Thoracic aorta endothelial cell (primary cell): ENCODE measurements at places on chromosomes 11 and 22. TPM values are rescaled to one million over a fixed set of nuclear protein-coding genes. Genes with fewer than 3 reads are reported as not detected.

Gene ADAMTS15
- total RNA-seq: 0.07 and 0.13 TPM in 2 replicates

Gene CALCA
- total RNA-seq: not detected in 2 replicates

Gene LSP1
- 0.27 TPM in 1 of 2 replicates, not detected in the other for total RNA-seq

Gene FAM227A
- 1.1 and 1.5 TPM in 2 replicates for total RNA-seq

Gene SLC17A6
- not detected in 2 replicates for total RNA-seq

Gene ANO1
- 0.27 TPM in 1 of 2 replicates, not detected in the other for total RNA-seq

Gene MS4A6E
- not detected in 2 replicates for total RNA-seq

Gene CNTF
- 3.3 and 4.0 TPM in 2 replicates for total RNA-seq

Gene C11orf42
- not detected in 2 replicates for total RNA-seq

Gene SMTNL1
- total RNA-seq: not detected in 2 replicates

Gene MB
- not detected in 2 replicates for total RNA-seq

Gene CNIH2
- 0.13 and 0.14 TPM in 2 replicates for total RNA-seq

Gene OR51E1
- not detected in 2 replicates for total RNA-seq
